ENCODE measurements at places on chromosomes 3 and 15. TPM values are rescaled to one million over a fixed set of nuclear protein-coding genes. Genes with fewer than 3 reads are reported as not detected.

The IL17RB gene
- not detected for total RNA-seq

The EPHA6 gene
- not detected for total RNA-seq

DNA sequence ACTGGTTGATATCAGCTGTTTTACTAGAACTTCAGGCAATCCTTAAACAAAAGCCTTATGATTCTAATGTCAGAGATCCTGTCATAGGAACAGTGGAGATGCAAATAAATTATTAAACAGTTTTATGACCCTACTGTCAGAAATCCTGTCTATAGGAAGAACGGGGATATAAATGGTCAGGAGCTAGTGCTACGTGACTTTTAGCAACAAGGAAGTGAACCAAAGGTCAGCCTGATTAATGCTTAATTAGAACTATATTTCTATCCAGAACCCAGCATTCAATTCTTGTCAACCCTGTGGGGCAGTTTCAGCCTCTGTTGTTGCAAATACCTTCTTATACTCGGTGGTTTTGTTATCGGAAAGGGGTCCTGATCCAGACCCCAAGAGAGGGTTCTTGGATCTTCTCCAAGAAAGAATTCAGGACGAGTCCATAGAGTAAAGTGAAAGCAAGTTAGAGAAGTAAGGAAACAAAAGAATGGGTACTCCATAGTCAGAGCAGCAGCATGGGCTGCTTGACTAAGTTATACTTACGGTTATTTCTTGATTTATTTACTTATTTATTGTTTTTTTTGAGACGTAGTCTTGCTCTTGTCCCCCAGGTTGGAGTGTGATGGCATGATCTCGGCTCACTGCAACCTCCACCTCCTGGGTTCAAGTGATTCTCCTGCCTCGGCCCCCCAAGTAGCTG is 59.9 kb upstream of the RNU6-1 start:
- no peak overlapping the region for H3K27ac ChIP-seq
- H3K4me3 ChIP-seq: no peak overlapping the region
- no peaks in the 10 kb centered on the region for H3K36me3 ChIP-seq
- peaks cover 5% of the 10 kb centered on the region for H3K27me3 ChIP-seq

The OR5K2 gene
- not detected for total RNA-seq

GRCh38 chr3:125585595-125586223 is 9.6 kb downstream of the OSBPL11 start:
- peaks cover 19% of the 10 kb centered on the region for H3K4me1 ChIP-seq
- H3K36me3 ChIP-seq: no peaks in the 10 kb centered on the region
- peak; percentile 65 for DNase-seq
- no peak overlapping the region for H3K27ac ChIP-seq
- no peak overlapping the region for H3K4me3 ChIP-seq

DNA sequence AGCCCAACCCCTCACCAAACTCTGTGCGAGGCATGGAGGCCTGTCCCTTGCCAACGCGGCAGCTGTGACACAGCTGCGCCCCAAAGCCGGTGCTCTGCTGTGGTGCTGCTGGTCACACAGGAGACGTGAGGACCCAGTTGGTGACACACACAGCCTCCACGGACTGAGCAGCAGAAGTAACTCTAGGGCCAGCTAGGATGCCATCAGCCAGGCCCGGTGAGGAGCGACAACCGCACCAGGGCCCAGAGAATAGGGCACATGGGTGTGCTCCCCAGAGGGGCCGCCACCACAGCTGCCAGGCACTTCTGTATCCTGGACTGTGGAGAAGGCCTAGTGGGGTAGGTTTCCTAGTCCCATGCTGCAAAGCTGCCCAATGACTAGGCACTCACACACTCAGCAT is 10.7 kb downstream of the ZXDC start:
- peaks cover 36% of the 10 kb centered on the region for H3K36me3 ChIP-seq
- DNase-seq: no peak
- H3K27me3 ChIP-seq: no peaks in the 10 kb centered on the region
- no peaks in the 10 kb centered on the region for H3K4me1 ChIP-seq
- no peak overlapping the region for H3K27ac ChIP-seq

All from HFFc6 (cell line).